NCI-H1930 (cell line): ENCODE measurements at places on chromosomes 1 and 21.

- no peak for DNase-seq
Measured at GRCh38 chr1:55546553-55546952, 331.4 kb upstream of the USP24 start.

GRCh38 chr1:30090162-30090820, 633.1 kb downstream of the MATN1 start:
- DNase-seq = no peak

DNA sequence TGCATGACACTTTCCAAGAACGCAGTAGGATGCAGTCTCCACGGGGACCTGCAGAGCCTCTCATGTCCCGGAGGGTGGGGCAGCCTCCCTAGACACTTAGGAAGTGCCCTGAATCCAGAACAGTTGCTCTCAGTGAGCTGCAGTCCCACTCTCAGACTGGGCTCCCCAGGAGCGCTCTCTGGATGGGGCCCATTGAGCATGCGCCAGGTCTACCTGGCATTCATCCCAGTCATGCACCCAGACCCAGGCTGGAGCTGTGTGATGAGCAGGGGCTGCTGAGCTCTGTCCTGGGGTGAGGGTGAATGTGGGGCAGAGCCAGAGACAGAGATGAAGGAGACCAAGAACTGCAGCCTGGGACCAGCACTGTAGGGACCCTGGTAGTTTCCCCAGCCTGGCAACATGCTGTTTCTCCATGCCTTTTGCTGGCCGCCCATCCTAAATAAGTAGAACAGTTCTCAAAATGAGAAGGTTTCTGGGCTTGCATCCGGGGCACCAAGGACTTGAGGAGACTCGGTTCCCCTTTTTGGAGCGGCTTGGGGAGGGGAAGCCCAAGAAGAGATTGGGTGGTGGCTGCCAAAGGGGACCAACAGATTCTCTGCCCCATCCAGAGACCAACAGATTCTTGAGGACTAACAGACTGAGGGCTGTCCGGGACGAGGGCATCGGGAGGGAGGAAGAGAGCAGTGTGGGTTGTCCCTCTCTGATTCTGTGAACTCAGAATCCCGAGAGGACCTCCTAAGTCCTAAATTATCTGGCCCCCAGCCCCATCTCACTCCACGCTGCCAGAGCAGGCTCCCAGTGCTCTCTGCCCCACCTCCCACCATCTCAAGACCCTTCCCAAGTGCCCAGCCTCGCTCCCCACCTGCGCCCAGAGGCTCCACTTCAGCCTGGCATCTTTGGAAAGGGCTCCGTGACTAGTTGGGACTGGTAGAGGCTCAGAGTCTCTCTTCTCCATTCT, 1.0 kb upstream of the PGLYRP4 start:
- no peak for DNase-seq

DNA sequence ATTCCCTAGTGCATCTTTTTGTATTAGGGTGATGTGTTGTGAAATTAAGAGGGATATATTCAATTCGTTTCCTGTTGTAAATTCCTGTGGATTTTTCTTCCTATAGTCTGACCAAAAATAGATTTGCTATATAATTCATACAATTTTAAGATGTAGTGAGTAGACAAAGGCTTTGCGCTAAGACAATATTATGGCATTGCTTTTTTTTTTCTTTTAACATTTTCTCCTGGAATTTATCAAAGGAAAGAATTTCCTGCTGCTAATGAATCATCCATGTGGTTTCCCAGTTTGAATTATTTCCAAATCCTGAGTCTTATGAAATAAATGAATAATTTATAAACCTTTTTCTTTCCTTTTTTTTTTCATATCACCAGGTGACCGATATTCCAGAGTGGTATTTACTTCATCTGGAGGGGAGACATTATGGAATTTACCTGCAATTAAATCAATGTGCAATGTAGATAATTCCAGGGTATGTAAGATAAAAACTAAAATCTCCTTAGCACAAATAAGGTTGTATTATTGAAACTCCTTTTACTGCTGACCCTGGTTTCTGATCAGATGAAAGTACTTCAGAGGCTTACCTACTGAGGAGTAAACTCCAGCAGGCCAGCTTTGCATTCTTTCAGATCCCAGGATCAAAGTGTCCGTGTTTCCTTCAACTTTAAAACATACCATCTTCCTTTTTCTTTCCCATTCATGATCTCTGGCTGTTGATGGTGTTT, 148.4 kb downstream of the TLR5 start:
- no peak for DNase-seq

GRCh38 chr1:234871710-234872271, 256.8 kb downstream of the TOMM20 start:
- no peak for DNase-seq

DNA sequence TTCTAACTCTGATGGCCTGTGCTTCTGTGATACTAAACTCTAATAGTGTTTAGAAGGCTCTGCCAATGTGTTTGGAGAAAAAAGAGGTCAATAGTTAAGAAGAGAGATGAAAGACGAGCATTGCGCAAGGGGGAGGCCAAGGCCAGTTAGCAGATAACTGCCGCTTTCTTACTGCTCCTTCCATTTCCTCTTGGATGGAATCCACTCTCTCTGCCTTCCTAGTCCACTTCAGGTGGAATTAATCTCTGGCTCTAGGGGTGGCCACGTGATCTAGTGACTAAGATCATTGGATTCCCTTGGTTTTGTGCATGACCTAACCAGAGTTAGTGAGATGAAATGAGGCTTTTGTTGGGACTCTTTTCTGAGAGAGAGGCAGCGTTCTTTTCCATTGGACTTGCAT, 148.3 kb downstream of the ACTL8 start:
- DNase-seq = no peak

- no peak for DNase-seq
Measured at GRCh38 chr1:173297798-173298391, 90.8 kb upstream of the TNFSF4 start.

DNA sequence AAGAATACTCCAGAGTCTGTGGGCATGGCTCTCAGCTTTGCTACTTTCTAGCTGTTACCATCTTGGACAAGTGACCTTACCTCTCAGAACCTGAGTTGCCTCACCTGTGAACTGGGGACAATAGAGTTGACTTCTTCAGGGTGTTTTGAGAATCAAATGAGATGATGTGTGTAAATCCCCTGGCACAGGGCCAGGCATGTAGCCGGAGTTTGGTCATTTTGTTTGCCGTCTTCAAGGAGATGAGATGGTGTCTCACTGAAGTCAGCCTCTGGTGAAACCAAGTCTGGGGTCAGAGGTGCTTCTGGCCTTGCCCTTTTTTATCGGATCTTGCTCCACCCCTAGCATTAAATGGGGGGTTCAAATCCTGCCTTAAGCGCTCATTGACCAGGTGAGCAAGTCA, 149.2 kb upstream of the TMEM51 start:
- DNase-seq = no peak

- DNase-seq = no peak
Measured at GRCh38 chr1:204980840-204981405, 62.1 kb upstream of the CNTN2 start.

DNA sequence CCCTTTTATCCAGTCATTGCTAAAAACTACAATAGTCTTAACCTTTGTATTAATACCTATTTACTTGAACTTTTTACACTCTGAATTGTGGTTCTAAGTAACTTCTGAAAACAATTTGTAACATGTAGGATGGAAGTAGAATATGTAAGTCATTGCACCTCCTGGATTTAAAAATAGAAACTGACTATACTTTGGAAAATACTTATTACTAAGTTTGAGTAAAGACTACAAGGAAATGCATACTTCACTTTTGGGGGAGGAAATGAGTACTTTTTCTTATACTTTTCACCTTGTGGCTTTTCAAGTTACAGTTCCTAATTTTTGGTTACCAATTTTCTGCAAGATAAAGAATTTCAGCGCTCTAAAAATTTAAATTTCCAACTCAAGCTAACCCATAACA, 8.7 kb downstream of the RGS18 start:
- DNase-seq = no peak

- no peak for DNase-seq
Measured at GRCh38 chr1:21520899-21521716, 11.9 kb downstream of the ALPL start.
